ENCODE measurements at places on chromosomes 16 and 17.

GRCh38 chr17:1783834-1784611, 22.2 kb downstream of the SERPINF1 start:
- DNase-seq, result peak; percentile 31

- no peak for DNase-seq
Measured at GRCh38 chr16:85452364-85453193, 160.5 kb upstream of the GSE1 start.

DNA sequence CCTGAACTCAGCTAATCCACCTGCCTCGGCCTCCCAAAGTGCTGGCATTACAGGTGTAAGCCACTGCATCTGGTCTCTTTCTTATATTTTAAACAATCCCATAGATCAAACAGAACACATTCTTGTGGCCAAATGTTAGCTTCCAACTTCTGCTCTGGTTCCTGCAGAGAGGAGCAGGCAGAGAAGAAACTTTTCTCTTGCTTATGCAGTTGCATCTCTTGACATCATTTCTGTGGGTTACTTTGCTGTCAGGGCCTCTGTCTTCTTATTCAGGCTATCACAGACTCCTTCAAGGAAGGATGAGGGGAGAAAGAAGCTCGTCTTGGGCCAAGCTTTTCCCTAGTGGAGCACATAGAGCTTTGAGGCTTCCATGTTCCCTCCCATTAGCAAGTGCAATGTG, 7.8 kb downstream of the HSD17B2 start:
- DNase-seq, result no peak

GRCh38 chr17:5035315-5035714, at the start of gene SLC52A1:
TSS of gene SLC52A1 (minus strand) at chr17:5035426. CDS start at chr17:5034606, 820 bp downstream.
- DNase-seq, result no peak

- no peak for DNase-seq
Measured at GRCh38 chr16:74942566-74942965, 42.4 kb downstream of the WDR59 start.

DNA sequence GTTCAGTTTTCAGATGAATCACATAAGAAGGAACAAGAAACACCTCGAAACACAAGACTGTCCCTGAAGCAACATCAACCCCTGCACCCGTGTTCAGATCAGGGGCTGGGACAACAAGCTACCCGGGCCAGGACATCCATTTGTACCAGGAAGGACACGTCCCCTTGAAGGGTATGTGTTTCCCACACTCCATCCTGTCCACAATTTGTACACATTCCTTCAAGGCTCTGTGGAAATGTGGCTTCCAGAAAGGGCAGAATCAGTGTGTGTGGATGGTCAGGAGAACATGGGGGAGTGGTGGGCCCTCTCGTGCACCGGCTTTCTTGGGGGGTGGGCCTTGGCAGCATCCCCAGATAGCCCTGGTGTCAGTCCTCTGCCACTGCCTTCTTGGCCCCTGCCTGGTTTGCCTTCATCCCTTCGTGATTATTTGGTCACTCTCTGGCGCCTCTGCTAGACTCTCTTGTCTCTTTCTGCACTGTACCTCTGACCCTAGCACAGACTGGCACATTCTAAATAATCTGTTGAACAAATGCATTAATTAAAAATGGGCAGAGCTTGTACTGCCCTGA, 10.3 kb downstream of the KIFC3 start:
- DNase-seq, result no peak

GRCh38 chr17:43377056-43377810, 21.6 kb upstream of the ARL4D start:
- no peak for DNase-seq

- no peak for DNase-seq
Measured at GRCh38 chr16:56312028-56312300, 113.4 kb downstream of the AMFR start.

DNA sequence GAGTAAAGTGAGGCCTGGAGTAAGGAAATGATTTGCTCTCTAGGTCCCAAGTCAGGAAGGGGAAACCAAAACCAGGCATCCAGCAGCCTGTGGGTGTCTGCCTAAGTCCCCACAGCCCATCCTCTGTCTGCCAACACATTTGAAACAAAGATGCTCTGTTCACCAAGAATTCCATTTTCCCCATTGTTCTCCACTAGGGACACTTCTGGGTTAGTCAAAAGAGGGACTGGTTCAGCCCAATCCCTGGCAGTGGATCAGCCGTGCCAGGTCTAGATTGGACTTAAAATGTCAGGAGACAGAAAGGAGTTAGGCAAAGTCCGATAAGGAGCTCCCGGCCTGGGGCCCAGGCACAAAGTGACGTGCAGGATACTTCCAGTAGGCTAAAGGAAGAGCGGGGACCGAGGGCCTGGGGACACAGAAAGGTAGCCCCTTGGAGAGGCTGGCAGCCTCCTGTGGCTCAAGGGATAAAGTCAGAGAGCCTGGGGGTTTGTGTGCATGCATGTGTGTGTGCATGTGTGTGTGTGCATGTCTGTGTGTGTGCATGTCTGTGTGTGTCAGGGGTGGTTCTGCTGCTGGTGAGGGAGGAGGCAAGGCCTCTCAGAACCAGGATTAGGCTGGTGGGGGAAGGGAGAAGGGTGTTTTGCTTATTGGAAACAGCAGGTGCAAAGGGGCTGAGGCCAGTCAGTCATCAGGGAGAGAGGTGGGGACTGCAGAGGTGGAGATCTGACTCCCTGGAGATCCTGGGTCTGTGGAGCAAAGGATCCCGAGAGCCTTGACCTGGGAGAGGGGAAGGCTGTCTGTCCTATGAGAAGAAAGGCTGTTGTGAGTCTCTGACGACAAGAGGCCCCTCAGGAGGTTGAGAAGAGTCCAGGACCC, 41.7 kb upstream of the IL34 start:
- no peak for DNase-seq

- no peak for DNase-seq
Measured at GRCh38 chr16:88772871-88773811, 11.9 kb downstream of the PIEZO1 start.

GRCh38 chr17:45277216-45277849, 15.4 kb upstream of the SPATA32 start:
- DNase-seq, result peak; percentile 90

GRCh38 chr16:1992704-1993317, 3.0 kb downstream of the SYNGR3 start:
- no peak for DNase-seq

GRCh38 chr16:54326266-54326662, 39.7 kb upstream of the IRX3 start:
- no peak for DNase-seq

DNA sequence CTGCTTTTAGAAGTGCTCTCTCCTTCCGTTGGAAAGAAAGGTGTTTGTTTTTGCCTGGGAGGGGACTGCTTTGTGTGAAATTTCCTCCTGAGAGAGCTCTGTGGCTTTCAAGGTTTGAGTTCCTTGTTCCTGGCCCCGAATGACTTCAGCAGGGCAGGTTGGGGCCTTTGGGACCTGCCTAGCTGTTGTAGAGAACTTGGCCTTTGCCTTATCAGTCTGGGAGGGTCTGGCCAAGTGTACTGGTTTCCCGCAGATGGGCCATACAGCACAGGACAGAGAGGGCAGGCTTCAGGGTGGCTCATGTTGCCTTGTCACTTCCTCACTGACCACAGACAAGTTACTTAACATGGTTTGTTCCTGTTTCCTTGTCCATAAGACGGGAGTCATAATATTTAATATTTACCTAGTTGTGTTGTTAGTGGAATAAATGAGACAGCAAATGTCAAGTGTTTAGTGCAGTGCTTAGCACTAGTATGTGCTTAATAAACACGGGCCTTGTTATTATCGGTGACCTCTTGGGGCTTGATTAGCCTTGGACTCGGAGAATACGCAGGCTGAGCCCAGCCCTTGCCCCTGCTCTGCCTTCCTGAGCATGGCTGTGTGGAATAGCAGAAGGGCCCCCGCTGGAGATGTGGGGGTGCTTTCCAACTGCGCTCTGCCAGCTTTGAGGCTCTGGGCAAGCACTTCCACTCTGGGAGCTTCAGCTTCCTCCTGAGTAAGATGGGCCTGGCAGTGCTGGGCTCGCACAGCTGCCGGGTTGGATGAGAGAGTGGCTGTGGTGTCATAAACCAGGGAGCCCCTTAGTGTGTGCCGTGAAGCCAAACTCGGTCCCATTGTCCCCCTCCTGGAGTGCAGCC, 6.6 kb downstream of the PRSS8 start:
- peak; percentile 98 for DNase-seq

GRCh38 chr17:45123930-45124796, 8.2 kb downstream of the PLCD3 start:
- DNase-seq, result peak; percentile 98

DNA sequence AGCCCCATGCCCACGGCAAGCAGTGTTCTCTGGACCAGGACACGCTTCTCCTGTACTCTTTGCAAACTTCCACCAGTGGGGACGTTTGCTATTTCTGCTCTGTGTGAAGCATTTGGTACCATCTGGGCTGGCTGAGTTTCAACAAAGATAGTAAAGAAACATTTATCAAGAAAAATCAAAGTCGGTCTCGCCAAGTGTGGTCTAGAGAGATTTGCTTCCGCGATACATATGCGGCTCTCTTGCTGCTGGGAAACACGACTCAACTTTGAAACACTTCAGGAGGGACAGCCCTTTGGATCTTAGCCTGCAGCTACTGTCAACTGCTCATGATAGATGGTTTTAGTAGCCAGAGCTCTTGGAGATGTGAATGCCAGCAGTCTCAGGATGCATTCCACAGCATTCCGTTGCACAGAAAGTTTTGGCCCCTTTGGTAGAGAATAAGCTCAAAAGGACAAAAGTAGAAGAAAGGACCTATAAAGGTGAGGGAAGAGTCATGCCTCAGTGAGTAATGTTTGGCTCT, 168.2 kb upstream of the CACNG3 start:
- no peak for DNase-seq

GRCh38 chr16:56477096-56477878, 25.9 kb downstream of the OGFOD1 start:
- peak; percentile 79 for DNase-seq

- no peak for DNase-seq
Measured at GRCh38 chr17:81212365-81212764, 10.4 kb downstream of the CEP131 start.

DNA sequence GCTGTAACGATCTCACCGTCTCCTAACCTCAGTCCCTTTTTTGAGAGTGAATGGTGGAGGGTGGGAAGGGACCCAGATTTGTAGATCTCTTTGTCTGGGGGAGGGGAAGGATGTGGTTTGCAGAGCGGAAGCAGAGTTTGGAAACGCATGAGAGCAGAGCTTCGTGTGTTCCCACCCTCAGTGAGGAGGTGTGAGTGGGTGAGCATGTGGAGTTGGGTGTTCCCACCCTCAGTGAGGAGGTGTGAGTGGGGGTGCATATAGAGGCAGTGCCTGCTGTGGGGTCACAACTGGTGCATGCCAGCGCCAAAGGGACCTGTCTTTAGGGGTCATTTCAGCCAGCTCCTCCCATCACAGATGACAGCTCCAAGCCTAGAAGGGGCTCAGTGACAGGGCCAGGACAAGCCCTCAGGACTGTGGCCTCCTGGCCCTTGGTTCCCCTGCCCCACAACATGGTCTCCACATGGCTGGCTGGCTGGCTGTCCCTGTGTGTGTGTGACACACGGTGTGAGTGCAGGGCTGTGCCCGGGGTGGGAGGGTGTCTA, 1.8 kb upstream of the CISD3 start:
- DNase-seq, result peak; percentile 82

DNA sequence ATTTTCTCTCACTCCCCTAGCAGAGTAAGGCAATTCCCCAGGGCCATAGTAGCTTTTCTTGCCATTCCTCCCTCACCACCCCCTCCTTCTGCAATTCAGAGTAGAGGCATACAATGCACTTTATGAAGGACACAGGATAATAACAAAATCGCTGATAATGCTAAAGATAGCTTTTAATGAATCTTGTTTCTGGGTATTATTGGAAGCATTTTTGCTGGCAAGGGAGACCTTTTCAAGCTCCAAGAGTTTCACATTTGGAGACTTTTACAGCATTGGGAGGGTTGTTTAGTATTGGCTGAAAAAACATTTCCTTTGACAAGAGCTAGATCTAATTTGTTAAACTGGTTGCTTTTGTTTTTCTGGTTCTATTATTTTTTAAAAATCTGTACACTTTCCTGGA, 573.0 kb upstream of the C16orf82 start:
- DNase-seq, result no peak

- DNase-seq, result no peak
Measured at GRCh38 chr16:77402672-77403071, 32.2 kb downstream of the ADAMTS18 start.

DNA sequence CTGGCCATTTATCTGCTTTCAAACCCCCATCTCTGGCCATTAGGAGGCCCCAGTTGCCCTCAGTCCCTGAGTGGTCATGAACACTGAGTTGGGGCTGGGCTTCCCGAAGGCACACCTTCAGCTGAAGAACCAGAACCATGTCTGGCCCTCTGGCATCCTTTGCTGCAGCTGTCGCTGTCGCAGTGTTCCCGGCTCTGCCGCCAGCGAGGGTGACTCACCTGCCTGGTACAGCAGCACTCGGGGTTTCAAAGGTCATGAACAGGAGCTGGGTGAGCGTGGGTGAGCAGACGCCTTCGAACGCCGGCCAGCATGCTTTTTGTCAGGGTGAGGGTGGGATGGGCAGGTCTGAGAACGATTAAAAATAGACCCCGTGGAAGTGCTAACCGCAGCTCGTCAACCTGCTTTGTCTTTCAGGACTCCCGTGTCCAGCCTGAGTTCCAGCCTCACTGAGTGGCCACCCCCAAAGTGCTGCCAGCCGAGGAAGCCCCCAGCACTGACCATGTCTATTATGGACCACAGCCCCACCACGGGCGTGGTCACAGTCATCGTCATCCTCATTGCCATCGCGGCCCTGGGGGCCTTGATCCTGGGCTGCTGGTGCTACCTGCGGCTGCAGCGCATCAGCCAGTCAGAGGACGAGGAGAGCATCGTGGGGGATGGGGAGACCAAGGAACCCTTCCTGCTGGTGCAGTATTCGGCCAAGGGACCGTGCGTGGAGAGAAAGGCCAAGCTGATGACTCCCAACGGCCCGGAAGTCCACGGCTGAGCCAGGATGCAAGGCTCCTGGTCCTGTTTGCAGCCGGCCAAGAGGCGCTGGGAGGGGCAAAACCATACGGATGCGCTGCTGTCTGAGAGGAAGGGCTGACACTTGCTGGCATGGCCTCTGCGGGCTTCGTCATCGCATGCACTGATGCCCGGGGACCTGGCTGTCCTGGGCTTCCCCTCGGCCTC, 7.6 kb downstream of the SNN start:
- no peak for DNase-seq

DNA sequence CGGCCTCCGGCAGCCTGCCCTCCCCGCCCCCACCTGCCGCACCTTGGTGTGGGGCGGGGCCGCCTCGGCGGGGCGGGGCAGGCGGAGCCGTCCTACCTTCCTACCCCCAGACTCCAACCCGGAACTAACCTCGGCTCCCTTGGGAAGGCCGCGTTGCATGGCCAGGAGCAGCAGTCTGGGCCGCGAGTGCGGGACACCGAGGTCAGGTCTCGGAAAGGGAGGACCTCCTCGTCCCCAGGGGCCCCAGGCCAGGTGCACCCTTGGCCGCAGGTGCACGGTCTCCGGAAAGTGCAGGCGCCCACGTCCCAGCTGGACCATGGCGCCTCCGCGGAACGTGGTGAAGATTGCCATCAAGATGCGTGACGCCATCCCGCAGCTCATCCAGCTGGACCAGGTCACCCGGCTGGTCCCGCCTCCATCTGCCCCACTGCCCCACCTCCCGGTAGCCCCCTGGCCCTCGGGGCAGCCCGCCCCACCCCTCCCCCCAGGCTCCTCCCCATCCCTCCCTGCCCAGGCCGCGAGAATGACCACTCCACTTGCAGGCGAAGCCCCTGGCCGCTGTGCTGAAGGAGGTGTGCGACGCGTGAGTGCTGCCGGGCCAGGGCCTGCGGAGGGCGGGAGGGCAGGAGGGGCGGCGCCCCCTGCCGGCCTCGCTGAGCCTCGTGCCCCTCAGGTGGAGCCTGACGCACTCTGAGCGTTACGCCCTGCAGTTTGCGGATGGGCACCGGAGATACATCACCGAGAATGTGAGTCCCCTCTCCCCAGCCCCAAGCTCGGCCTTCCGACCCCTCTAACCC, at the start of gene ELMO3:
TSS of gene ELMO3 (plus strand) at position 121 of the 797 bp plus-strand sequence. CDS start at position 317, 196 bp downstream.
- no peak for DNase-seq

Data from NB4 (cell line).